ENCODE measurements at places on chromosomes 7 and 10. TPM values are rescaled to one million over a fixed set of nuclear protein-coding genes. Genes with fewer than 3 reads are reported as not detected.

Gene DNAJC12
- total RNA-seq = 26.2 TPM

Gene FAM25G
- total RNA-seq = not detected

Gene SEMA3D
- total RNA-seq = 1.3 TPM

Gene COMMD3
- 14.8 TPM for total RNA-seq

Gene DRGX
- not detected for total RNA-seq

Gene C10orf53
- total RNA-seq = not detected

Gene MEOX2
- 8.0 TPM for total RNA-seq

Gene FGFBP3
- 3.4 TPM for total RNA-seq

Gene C10orf67
- total RNA-seq = 0.52 TPM

Gene UCN3
- total RNA-seq = not detected

Gene NUTM2B
- 1.3 TPM for total RNA-seq

Gene ATP6V0A4
- not detected for total RNA-seq

Gene PAX4
- total RNA-seq = not detected

Gene PLA2G12B
- not detected for total RNA-seq

Gene CALCR
- not detected for total RNA-seq

Gene COL28A1
- total RNA-seq = 13.8 TPM

Gene PRPS1L1
- not detected for total RNA-seq

Gene MMD2
- total RNA-seq = not detected

Gene MPP7
- total RNA-seq = 12.2 TPM

Gene HOXA10
- total RNA-seq = 0.52 TPM

Gene ADRB1
- total RNA-seq = 1.0 TPM

Gene PLAU
- 1.6 TPM for total RNA-seq

Gene PAPOLB
- total RNA-seq = under 0.01 TPM

Gene CUX1
- 42.0 TPM for total RNA-seq

Gene PIK3AP1
- 37.2 TPM for total RNA-seq

Gene NEUROG3
- not detected for total RNA-seq

Gene ALOX5
- total RNA-seq = 42.5 TPM

Gene PRRT4
- not detected for total RNA-seq

Gene ANLN
- 0.78 TPM for total RNA-seq

Gene ATXN7L1
- 6.6 TPM for total RNA-seq

Gene AIMP2
- total RNA-seq = 15.2 TPM

Gene SLC16A12
- total RNA-seq = 19.5 TPM

Gene NEURL1
- total RNA-seq = 25.7 TPM

Gene HOXA5
- total RNA-seq = 2.6 TPM

Gene PVRIG
- total RNA-seq = 4.0 TPM

Gene BRAF
- total RNA-seq = 41.9 TPM

Gene PTPRZ1
- total RNA-seq = 1.6 TPM

Gene SMKR1
- total RNA-seq = 3.4 TPM

Gene KAT6B
- total RNA-seq = 39.9 TPM

Gene TSPAN33
- total RNA-seq = 12.5 TPM

Gene PILRA
- 7.0 TPM for total RNA-seq

Gene GIMAP8
- total RNA-seq = 0.99 TPM
